ENCODE measurements at places on chromosomes 1 and 21. TPM values are rescaled to one million over a fixed set of nuclear protein-coding genes. Genes with fewer than 3 reads are reported as not detected.

DNA sequence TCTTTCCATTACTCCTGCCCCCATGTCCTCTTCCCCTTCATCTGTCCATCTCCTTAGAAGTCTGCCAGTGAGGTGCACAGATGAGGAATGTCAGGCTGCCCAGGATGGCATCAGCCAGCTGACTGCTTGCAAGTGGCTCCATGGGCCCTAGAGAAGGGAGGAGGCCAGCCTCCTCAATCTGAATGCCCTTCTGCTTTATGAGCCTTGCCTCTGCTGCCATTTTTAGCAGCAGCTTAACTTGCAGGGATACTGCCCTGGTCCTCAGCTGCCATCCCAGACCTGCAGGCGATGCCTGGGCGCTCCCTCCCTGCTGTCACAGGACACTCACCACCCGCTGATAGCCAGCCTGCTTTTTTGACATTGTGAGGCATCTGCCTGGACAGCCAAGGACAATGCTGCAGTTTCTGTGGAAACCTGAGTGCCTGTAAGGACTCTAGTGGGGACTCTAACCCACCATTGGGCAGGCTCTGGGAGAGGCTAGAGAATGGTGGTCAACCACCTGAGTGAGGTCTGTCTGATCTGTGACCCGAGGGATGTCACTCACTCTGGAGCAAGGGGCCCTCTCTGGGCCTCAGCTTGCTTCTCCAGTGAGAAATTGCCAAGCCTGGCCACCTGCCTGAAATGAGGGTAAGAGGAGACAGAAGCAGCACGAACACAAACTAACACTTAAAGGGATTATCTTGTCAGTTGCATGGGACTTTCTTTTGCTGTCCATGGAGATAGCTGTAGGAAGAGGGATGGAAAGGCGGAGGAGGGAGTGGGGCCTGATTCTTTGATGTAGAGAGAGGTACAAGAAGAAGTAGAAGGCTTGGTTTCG lies 185.0 kb downstream of the MIS18A start:
- H3K4me3 ChIP-seq, result no peak overlapping the region
- H3K36me3 ChIP-seq, result no peaks in the 10 kb centered on the region
- no peaks in the 10 kb centered on the region for H3K27me3 ChIP-seq

DNA sequence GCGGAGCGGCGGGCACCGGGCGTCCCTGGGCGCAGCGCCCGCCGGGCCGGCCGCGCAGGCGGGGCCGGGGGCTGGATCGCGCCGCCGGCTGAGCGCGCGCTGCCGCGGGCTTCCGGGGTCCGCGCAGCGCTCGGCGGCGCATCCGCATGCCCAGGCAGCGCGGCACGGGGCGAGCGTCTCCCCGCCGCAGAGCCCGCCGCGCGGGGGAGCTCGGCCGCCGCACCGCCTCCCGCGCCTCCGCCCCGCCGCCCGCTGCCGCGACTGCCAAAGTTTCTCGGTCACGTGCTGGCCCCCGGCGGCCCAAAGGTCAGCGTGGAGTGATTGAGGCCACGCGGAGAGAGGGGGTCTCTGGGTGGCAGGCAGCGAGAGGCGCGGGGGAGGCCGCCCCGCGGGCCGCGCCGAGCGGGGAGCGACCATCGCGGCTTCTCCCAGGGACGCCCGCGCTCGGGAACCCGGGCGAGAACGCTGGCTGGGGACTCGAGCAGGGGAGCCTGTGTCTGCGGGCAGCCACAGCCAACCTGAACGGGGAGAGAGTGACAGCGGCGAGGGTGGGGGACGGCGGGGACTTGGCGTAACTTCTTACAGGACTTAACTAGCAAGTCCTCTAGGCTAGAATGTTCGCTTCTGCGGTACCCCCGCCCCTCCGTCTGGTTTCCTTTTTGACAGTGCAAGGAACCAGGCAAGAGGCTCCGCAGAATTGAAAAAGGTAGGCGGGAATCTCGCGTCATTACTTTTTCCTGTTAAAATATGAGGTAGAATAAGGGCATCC lies at the start of gene ILDR2:
Gene ILDR2 (minus strand): TSS at position 180 of the 769 bp plus-strand sequence. CDS start 272 bp downstream, outside the sequence.
- H3K4me3 ChIP-seq, result peak within 1 kb of the TSS; percentile 72
- DNase-seq, result peak; percentile 83
- H3K27me3 ChIP-seq, result peaks cover 50% of the 10 kb centered on the region

DNA sequence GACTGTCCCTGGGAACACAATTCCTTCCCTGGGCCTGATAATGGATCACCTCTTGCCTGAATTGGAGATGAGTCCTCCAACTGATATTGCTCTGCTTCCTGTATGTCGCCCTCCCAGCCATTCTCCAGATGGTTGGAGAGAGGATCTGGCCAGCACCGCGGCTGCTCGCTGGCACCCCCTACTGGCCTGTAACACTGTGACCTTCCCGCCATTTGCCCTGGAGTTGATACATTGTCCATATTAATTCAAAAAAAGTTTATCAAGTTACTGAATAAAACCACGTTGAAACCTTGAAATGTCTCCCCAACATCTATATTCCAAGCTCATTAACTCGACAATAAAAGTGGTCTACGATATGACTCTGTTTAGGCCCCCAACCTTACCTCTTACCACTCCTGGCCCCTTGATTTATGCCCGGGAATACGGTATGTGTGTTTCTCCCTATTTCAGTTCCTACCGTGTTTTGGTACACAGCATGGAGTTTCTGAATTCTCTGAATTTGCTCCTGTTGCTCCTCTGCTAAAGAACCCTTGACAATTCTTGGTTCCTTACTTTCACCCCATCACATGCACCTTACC lies 241.8 kb upstream of the KIAA0040 start:
- no peak for DNase-seq
- H3K27me3 ChIP-seq, result no peaks in the 10 kb centered on the region
- H3K27ac ChIP-seq, result no peak overlapping the region
- H3K4me1 ChIP-seq, result no peaks in the 10 kb centered on the region
- no peak overlapping the region for H3K4me3 ChIP-seq
- no peaks in the 10 kb centered on the region for H3K36me3 ChIP-seq

GRCh38 chr1:51417496-51418383 lies 87.4 kb upstream of the TTC39A start:
- peak overlapping the region; percentile 7 for H3K27ac ChIP-seq
- no peak overlapping the region for H3K4me3 ChIP-seq
- H3K4me1 ChIP-seq, result peaks cover 6% of the 10 kb centered on the region

DNA sequence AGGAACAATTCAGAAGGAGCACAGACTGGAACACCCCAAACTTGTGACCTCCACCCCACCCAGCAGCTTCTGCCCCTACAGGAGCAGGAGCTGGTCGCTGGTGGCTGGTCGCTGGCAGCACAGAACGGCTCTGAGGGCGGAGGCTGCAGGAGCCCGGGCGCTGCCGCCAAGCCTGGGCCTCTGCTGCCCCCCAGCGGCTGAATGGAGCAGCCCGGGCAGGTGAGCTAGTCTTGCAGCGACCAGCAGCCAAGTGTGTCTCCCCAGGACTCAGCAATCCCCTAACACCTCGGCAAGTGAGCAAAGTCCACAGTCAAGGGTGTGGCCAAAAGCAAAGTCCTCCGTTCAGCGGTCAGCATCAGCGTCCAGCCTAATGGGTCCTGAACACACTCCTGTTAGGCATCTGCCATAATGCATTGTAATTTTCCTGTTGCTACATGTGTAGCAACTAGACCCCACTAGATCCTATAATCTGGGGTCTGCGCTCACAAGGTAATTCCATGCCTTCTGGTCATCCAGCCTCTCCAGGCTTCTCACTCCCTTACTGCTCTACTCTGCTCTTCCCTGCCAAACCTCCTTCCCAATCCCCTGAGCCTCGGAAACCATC lies 12.1 kb upstream of the GJB5 start:
- H3K4me1 ChIP-seq, result no peaks in the 10 kb centered on the region
- no peaks in the 10 kb centered on the region for H3K27me3 ChIP-seq
- H3K4me3 ChIP-seq, result no peak overlapping the region
- H3K27ac ChIP-seq, result no peak overlapping the region
- H3K36me3 ChIP-seq, result no peaks in the 10 kb centered on the region

GRCh38 chr1:184068354-184068753 lies 16.8 kb downstream of the TSEN15 start:
- H3K4me1 ChIP-seq, result no peaks in the 10 kb centered on the region
- no peak for DNase-seq
- H3K36me3 ChIP-seq, result no peaks in the 10 kb centered on the region
- no peak overlapping the region for H3K27ac ChIP-seq
- H3K27me3 ChIP-seq, result no peaks in the 10 kb centered on the region

- no peaks in the 10 kb centered on the region for H3K27me3 ChIP-seq
- H3K4me3 ChIP-seq, result no peak overlapping the region
Measured at GRCh38 chr1:169933984-169934725, 40.5 kb upstream of the SCYL3 start.

Gene USH2A
- under 0.01 TPM for total RNA-seq

Gene NEGR1
- 22.7 TPM for total RNA-seq

Gene CD1E
- total RNA-seq, result not detected

Gene MSH4
- total RNA-seq, result under 0.01 TPM

Gene OR2L5
- not detected for total RNA-seq

Gene PEAR1
- total RNA-seq, result 17.0 TPM

Data from osteoblast (primary cell).